ENCODE measurements at places on chromosomes 3 and 15. TPM values are rescaled to one million over a fixed set of nuclear protein-coding genes. Genes with fewer than 3 reads are reported as not detected.

The ABHD14A gene
- 15.5 TPM for total RNA-seq

DNA sequence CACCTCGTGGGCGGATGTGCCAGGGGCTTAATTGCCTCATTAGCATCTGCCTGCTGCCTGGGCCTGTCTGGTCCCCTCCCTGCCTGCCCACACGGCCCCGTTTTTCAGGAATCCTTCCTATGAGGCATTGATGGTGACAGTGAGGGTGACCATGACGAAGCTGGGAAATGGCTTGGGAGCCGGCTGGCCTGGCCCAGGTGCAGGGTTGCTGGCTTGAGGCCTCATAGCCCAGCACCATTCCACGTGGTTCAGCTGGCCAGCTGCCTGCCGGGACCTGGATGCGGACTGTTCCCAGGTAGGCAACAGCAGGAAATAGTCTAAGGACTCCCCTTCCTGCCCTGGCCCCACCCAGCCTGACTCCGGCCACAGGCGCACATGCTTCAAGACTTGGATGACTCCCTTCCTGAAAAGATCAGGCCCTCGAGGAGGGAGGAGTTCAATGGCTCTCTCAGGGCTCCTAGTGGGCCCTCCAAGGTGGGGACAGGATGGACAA is 8.9 kb upstream of the DUSP7 start:
- no peaks in the 10 kb centered on the region for H3K4me1 ChIP-seq
- H3K4me3 ChIP-seq: no peak overlapping the region
- H3K36me3 ChIP-seq: no peaks in the 10 kb centered on the region
- no peak for DNase-seq

DNA sequence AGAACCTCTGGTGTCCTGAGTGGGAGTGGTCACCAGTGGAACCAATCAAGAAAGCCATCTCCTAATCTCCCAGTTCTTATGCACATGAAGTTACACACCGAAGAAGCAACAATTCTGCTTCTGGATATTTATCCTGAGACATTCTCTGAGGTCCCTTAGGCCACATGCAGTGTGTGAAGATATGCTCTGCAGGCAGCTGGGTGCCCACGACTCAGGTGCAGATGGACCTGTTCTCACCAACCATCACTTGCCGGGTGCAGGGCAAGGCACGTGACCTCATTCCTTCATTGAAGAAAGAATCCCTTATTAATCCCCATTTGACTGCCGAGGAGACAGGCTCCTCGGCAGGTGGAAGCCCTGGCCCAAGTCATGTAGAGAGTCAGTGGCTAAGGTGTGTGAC is 79.8 kb downstream of the WNT7A start:
- peaks cover 32% of the 10 kb centered on the region for H3K27me3 ChIP-seq
- H3K4me3 ChIP-seq: no peak overlapping the region
- no peak for DNase-seq
- no peak overlapping the region for H3K27ac ChIP-seq

DNA sequence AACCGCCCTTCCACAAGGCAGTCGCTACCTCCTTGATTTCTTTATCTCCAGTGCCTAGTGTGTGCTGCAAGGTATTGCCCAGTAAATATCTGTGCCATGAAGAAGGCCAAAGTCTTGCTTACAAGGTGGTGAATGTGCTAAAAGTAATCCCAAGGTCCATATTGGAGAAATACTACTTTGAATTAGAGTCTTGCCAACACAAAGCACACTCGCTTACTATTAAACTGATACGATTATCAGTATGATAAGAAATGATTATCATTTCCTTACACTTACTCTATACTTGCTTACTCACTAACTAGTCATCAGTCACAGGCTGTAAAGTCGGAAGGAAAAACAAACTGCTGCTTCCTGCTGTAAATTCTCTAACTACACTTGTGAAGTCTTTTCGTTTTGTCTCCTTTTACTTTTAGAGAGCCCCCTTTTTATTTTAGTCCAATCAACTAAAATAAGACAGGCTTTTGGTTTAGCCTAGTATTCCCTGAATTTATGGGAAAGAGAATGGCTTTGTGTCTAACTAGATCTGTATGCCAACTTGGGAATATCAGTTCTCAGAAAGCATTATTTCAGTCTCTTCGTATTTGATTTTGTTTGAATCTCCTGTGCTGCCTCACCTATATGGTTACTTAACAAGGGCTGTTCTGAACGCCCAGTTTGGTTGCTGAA is 107.1 kb upstream of the TSC22D2 start:
- no peaks in the 10 kb centered on the region for H3K36me3 ChIP-seq
- H3K27ac ChIP-seq: no peak overlapping the region
- H3K4me3 ChIP-seq: no peak overlapping the region

Measured in T-cell (primary cell).